ENCODE measurements at places on chromosomes 2 and 18. TPM values are rescaled to one million over a fixed set of nuclear protein-coding genes. Genes with fewer than 3 reads are reported as not detected.

Gene PNKD
- 30.4 TPM for total RNA-seq

Gene UGT1A6
- total RNA-seq, result not detected

Gene DYSF
- total RNA-seq, result 0.30 TPM

Gene ACTG2
- 0.27 TPM for total RNA-seq

Gene CFAP210
- not detected for total RNA-seq

Gene GALNT13
- total RNA-seq, result not detected

Gene TXNDC2
- not detected for total RNA-seq

Gene SH2D6
- total RNA-seq, result 0.55 TPM

Gene SERPINB13
- not detected for total RNA-seq

Gene SOWAHC
- 1.0 TPM for total RNA-seq

Gene COLEC12
- not detected for total RNA-seq

Gene PPP4R3B
- total RNA-seq, result 53.4 TPM

Gene SULT1C2
- not detected for total RNA-seq

Gene SCN7A
- not detected for total RNA-seq

Gene ACKR3
- total RNA-seq, result 2.2 TPM

Gene PRR30
- not detected for total RNA-seq

Data from activated naive CD4-positive, alpha-beta T cell treated with anti-CD3 and anti-CD28 coated beads, Interleukin-2, amount 50 U/mL, for 72 hours (primary cell).